ENCODE measurements at places on chromosomes 5 and 9.
A peak's percentile ranks its signal among the peaks of the same experiment; 100 is the strongest.

DNA sequence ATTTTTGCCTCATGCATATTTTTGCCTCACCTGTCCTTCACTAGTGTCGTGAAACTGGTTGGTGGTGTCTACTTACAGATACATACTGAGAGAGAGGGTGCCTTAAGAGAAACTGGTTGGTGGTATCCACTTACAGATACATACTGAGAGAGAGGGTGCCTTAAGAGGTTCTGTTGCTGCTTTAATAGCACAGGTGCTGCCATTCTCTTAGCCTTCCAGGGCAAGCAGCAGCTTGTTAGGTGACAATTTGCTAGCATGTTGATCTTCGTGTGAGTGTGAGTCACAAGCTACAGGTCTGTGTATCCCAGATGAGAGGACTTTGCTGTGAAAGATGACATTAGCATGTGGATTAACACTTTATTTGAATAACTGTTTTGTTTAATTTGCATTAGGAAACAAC is 1.4 kb downstream of the PTTG1 start:
- no peak for ATAC-seq

GRCh38 chr5:110840347-110840960 is 101.6 kb downstream of the SLC25A46 start:
- no peak for ATAC-seq

DNA sequence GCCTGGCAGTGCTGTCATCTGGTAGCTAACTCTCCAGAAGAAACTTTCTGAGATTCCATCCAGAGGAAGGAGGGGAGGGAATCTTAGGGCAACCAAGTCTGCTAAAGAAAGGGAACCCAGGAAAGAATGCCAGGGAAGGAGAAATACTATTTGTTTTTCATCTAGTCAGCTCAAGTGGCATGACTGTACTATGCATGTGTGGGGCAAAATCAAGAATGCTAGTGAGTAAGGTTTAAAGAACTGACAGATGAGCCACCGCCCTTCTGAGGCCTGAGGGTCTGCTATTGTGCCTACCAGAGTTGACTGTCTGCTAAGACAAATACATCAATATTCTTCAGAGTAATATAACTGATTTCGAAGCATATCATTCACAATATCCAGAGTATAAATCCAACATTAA is 204.2 kb downstream of the SLC12A2 start:
- ATAC-seq, result no peak

GRCh38 chr5:16291894-16292293 is 112.3 kb upstream of the MARCHF11 start:
- no peak for ATAC-seq

GRCh38 chr9:78011049-78011448 is 20.6 kb downstream of the GNAQ start:
- ATAC-seq, result no peak

GRCh38 chr9:119283078-119283794 is 86.0 kb downstream of the BRINP1 start:
- no peak for ATAC-seq

- ATAC-seq, result peak; percentile 77
Measured at GRCh38 chr5:149485655-149486615, 65.3 kb downstream of the CSNK1A1 start.

DNA sequence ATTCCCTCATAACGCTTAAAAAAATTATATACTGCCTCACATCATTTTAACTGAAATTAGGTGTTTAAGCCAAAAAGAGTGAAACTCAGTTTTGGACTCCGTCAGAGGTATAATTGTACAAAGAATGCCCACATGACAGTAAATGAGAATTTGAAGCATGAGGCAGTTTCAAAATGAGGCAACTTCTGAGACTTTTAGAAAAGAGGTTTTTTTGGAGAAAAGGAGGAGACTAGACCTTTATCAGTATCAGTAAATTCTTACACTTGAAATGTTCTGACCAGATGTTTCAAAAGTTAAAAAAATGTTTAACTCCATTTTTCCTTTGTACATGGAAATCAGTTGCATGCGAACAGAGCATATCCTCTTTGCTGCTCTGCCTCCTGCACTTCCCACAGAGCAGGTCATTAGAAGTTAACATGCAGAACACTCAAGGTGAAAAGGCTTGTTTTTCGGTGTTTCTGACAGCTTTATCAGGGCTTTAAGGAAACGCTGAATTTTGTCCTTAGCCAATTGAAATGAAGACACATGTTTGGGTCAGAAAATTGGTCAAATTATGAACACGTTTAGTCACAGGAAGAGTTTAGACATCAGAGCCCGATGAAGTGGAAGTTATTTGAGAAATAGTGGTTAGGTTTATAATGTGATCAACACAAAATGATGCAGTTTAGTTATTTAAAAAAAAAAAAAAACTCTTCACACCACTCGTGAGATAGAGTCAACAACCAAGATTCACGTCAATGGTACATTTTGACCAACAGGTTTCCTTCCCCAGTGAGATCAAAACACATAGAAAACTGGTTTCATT is 59.5 kb downstream of the PIK3R1 start:
- ATAC-seq, result no peak

DNA sequence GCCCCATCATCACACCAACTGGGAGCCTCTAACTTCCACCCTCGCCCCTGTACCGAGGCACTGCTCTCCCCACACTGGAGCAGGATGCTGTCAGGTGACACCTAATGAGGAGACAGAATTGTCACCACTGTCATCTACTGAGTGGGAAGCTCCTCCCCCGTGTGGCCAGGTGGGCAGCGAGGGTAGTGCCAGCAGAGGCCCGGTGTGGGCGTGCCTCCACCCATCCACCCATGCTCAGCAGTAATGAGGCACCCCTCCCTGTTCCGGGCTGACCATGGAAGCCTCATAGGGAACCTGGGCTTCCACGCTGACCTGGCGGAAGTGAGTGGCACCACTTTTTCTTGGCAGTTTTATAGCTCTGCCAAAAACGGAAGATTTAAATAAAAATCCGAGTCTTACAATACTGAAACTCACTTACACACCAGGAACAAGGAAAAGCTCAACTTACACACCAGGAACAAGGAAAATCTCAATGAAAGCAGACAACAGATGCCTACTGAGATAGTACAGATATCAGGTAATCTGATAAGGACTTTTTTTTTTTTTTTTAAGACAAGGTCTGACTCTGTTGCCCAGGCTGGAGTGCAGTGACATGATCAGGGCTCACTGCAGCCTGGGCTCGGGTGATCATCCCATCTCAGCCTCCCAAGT is 30.6 kb upstream of the ASS1 start:
- no peak for ATAC-seq

GRCh38 chr5:98398465-98398864 is 375.0 kb upstream of the RGMB start:
- no peak for ATAC-seq

DNA sequence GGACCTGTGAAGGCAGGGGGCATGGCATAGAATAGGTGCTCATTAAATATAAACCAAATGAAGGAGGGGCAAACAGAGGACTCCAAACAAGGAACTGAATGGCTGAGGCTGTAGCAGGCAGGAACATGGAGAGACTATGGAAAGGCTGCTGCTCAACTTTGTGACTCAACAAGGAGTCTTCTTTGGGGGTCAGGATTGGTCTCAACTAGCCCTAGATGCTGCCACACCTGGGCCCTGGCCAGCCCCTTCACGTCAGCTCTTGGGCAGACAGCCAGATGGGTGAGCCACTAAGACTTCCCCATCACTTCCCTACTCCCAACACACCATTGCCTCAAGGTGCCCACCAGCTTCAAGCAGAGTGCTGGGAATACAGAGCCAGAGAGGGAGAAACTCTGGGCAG is 11.0 kb downstream of the RPP25L start:
- ATAC-seq, result no peak

DNA sequence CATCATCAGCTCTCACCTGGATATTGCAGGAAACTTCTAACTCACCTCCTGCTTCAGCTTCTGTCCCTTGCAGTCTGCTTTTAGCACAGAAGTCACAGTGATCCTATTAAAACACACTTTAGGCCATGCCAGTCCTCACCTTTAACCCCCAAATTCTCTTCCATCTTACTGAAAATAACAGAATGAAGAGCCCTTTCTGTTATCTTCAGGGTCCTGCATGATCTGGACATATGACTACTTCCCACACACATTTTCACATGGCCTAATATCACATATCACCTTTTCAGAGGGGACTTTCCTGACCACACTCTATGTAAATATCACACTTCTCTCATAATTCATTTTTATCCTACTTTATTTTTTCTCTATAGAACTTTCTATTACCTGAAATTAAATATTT is 550.6 kb upstream of the CLINT1 start:
- ATAC-seq, result no peak

- no peak for ATAC-seq
Measured at GRCh38 chr9:126215486-126215885, 111.1 kb upstream of the MVB12B start.

DNA sequence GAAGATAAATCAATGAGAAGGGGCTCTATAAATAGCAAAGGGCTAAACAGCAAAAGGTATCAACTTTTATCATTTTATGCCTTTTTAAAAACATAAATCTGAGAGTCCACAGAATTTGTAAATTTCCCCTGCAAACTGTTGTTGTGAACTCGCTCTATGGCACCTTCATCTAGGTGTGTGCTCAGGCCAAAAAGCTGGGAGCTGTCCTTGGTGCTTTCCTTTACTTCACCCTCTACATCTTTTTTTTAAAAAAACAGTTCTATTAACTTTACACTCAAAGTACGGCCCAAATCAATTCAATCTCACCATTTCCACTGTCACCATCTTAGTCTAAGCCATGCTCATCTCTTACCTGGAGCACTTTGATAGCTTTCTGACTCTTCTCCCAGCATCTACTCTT is 108.2 kb upstream of the GPR151 start:
- no peak for ATAC-seq

DNA sequence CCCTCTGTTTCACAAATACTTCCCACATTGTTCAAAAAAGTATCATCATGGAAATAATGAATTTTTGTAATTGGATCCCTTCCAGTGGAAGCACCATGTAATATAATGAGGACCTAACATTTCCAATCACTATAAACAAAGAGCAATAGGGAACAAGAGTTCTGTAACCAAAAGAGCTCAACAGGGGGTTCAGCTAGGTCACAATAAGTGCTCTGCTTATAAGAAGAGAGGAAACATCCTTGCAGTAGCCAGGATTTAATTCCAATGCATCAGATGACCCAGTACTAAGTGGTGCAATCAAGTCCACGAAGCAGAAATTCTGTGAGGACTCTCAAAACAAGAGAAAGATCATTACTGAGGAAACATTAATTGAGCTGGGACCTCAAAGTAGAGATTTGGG is 5.9 kb downstream of the SERINC5 start:
- ATAC-seq, result no peak

- ATAC-seq, result no peak
Measured at GRCh38 chr5:54959673-54960418, 25.5 kb downstream of the ESM1 start.
